ENCODE measurements at places on chromosomes 1 and 21. TPM values are rescaled to one million over a fixed set of nuclear protein-coding genes. Genes with fewer than 3 reads are reported as not detected.

Gene S100A9
- total RNA-seq, result not detected

Gene CFHR1
- not detected for total RNA-seq

Gene POFUT2
- 82.5 TPM for total RNA-seq

Gene RXFP4
- total RNA-seq, result not detected

Gene VHLL
- not detected for total RNA-seq

Gene GREM2
- total RNA-seq, result 10.7 TPM

Gene THEM5
- total RNA-seq, result not detected

Gene RPS6KC1
- total RNA-seq, result 31.4 TPM

Gene CHIA
- total RNA-seq, result not detected

Gene COL9A2
- 295 TPM for total RNA-seq

Gene CHI3L1
- 0.63 TPM for total RNA-seq

Gene TOR3A
- total RNA-seq, result 24.7 TPM

Gene PLA2G2A
- total RNA-seq, result not detected

Gene SPRR2E
- total RNA-seq, result not detected

Gene HMGCL
- total RNA-seq, result 23.9 TPM

Gene PLA2G4A
- total RNA-seq, result 0.41 TPM

Gene CYYR1
- 11.3 TPM for total RNA-seq

Gene RNF186
- total RNA-seq, result not detected

Gene PAQR6
- total RNA-seq, result 18.5 TPM

Gene PROX1
- total RNA-seq, result 2.5 TPM

Gene OR2L3
- total RNA-seq, result not detected

Gene THEM4
- total RNA-seq, result 12.2 TPM

Gene TNFRSF1B
- 0.27 TPM for total RNA-seq

Measured in endodermal cell (in vitro differentiated cells).